ENCODE measurements at places on chromosomes 2 and 18.

GRCh38 chr2:212863185-212863588 lies 288.2 kb downstream of the IKZF2 start:
- no peak for DNase-seq

GRCh38 chr18:79955302-79956075 lies 4.0 kb upstream of the SLC66A2 start:
- DNase-seq: no peak

- no peak for DNase-seq
These were observed 1152.9 kb downstream of the RPIA start for GRCh38 chr2:89844221-89844943.

DNA sequence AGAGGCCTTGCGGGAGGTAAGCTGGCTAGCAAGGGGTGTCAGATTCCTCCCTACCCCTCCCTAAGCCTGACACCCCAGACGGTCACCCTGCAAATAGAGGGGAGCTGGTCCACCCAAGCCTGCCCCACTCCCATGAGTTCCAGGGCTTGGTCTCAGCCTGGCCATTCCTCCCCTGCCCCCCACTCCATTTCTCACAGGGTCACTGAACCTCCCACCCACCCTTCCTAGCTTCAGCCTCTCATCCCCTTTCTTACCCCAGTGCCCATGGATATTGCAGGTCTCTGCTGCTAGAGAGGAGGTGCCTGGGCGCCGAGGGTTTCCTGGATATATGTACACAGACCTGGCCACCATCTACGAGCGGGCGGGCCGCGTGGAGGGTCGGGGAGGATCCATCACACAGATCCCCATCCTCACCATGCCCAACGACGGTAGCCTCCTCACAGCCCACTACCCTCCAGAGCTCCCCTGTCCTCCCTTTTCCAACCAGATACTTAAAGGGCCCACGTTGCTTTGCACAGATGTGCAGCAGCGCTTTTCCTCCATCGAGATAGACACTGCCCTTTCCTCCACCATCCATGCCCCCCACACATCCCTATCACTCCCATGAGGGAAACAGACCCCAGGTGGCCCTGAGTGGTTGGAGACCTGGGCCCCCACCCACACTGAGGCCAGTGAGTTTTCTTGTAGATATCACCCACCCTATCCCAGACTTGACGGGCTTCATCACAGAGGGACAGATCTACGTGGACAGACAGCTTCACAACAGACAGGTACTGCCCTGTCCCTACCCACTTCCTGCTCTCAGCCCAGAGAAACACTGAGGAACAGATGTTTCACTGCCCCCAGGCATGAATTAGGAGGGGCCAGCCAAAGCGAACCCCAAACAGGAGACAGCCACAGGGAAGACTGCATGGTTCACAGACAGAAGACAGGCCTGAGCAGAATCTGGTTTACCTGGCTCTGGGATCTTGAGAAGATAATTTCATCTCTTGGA lies 15.2 kb upstream of the ANKRD53 start:
- no peak for DNase-seq

- no peak for DNase-seq
These were observed 236.4 kb downstream of the PLCL1 start for GRCh38 chr2:198040835-198041234.

DNA sequence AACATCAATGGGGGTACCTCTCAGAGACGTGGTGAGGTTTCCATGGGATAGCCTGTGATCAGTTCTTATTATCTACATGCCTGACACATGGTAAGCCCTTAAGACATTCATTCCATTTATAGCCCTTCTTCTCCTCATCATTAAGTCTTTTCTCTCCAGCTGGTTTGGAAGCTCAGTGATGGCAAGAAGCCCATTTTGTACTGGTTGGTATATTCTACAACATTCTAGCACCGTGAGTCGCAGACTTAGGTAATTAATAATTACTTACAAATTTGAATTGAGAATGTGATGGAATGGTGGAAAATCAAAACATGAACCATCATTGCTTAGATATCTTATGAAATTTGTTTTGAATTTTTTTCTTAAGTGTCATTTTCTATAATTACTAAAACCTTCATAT lies 472.6 kb downstream of the DLGAP1 start:
- DNase-seq: peak; percentile 29

- no peak for DNase-seq
These were observed 546.4 kb upstream of the SOX11 start for GRCh38 chr2:5145801-5146200.

DNA sequence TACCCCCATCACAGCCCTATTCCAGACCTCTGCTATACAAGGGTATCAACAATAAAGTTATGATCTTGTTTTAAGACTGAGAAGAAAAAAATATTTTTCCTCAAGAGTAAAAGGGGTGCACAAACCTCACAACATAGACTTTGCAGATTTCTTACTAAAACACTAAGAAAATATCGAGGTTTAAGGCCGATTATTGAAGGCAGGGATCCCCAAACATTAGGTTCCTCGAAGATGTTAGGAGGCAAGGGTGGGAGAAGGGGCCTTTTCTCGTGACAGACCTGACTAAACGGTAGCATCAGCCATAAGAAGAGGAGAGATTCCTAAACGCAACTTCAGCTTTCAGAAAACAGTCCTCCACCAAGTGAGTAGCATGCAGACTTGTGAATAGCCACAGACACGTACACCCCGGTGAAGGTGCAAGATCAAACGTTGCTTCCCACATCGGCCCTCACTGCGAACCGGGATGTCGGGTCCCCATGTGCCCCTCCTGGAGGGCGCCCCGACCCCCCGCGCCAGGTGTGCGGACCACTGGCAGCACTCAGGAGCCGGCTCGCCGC lies 678 bp downstream of the PIAS2 start:
- DNase-seq: no peak

DNA sequence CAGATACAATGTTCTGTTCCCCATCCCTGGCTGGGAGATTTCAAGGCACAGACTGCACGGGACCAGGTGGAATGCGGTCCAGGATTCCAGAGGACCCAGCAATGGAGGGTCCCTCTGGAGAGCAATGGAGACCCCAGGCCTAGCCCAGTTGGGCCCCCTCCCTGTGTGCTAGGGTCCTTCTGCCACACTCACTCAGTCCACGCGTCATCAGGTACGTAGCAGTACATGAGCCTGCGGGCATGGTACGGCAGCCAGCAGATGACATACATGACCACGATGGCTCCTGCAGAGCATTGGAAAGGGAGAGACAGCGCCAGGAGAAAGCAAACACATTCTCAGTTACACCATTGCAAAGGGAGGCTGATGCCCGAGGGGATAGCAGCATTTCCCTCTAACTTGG lies 10.1 kb downstream of the NTSR2 start:
- DNase-seq: no peak

GRCh38 chr2:197097578-197098366 lies 171.3 kb upstream of the PGAP1 start:
- peak; percentile 77 for DNase-seq

GRCh38 chr2:178392215-178392614 lies 58.8 kb downstream of the PRKRA start:
- no peak for DNase-seq

- DNase-seq: no peak
These were observed 9.4 kb downstream of the INSIG2 start for GRCh38 chr2:118097657-118098056.

DNA sequence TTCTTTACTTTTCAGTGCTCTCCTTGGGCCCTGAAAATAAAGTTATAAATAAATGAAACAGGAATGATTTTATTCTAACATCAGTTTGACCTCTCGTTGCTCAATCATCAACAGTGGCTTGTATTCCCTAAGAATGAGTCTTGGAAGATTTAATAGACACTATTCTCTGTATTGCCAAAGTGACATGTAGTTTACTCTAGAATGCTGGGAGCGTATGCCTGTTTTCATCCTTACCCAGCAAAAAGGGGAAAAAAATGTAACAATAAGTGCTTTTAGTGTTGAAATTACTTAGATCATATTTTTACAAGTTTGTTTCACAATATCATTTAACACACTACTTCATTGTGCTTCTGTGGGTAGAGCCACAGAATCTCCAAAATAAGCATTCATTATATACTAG lies 240.6 kb upstream of the CWC22 start:
- no peak for DNase-seq

- DNase-seq: no peak
These were observed 154.8 kb upstream of the PGAP1 start for GRCh38 chr2:197081294-197081693.

DNA sequence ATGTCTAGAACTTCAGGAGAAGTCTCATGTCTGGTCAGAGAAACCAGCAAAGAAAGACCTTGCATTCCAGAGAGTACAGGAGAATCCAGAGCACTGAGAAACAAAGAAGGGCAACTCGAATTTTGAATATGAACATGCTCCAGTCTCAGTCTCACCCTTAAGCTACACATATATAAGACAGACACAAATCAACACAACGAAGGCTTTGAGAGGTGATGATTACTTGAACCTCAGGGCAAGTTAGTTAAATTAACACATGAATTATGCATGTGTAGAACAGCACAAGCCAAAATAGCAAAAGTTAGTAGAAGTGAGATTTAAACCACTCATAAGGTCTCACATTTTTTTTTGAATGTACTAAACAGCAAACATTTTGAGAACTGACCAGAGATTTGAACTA lies 29.0 kb upstream of the DOK6 start:
- DNase-seq: no peak

DNA sequence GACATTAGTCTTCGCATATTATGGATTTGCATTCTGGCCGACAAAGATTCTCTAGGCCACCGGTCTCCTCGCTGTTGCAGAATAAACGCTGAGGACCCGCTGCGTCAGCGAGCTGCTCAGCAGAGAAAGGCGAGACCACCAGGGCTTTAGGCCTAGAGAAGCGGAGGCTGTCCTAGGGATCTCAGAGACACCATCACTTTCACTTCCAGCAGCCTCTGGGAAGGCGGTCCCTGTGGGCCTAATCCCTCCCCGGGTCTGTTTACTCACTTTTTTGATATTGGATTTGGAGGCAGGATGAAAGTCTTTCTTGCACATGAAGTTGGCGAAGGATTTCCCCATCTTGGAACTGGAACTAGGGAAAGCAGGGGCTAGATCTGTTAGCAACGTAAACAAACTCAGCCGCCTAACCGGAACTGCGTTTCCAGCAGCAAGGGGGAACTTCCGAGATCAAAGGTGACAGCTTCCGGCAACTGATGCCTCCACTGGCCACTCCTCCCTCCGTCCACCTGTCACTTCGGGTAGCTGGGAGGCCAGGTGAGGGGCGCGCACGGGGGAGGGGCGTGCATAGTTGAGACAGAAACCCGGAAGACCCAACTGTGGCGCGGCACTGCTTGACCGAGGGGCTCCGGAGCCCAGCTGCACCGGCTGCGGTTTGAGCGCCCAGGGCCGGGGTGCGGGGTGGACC lies at the start of gene SCRN3:
Gene SCRN3 (plus strand): TSS at position 447 of the 685 bp plus-strand sequence. CDS start 2,554 bp downstream, outside the sequence.
- DNase-seq: peak; percentile 43

DNA sequence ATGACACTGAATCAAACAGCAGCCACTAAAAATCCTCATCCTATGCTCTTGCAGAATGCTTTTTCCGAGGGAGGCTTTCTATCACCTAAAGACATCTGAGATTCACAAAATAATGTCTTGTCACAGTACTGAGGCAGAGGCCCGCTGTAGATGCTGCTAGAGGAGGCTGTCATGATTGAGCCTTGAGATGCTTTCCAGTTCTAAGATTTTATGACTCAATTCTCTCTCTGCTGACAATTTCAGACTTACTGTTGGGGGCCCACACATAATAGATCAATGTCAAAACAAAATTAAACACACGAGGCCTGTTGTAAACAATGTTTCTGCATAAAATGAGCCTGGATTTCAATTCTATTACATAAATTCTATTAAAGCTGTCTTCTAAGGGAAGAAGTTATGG lies 132.7 kb upstream of the ARL4C start:
- DNase-seq: peak; percentile 38

GRCh38 chr2:24617424-24617823 lies 126.4 kb downstream of the NCOA1 start:
- no peak for DNase-seq

DNA sequence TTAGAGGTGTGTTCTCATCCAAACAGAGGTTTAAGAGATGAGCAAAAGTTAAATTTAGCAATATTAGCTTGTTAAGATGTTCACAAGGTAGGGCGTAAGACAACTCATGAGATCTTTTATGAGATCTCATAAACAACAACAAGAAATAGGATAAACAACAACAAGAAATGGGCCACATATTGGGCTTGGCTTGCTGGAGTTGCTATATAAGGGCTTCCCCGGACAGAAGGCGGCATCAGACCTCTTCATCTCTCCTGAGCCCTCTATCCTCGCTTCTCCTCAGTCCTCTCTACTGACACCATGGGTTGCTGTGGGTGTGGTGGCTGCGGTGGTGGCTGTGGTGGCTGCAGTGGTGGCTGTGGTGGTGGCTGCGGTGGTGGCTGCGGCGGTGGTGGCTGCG lies at the start of gene SCYGR8:
Gene SCYGR8 (plus strand): TSS at position 301 of the 400 bp plus-strand sequence. CDS start 0 bp downstream, at position 301.
- DNase-seq: no peak

GRCh38 chr2:61707984-61708852 lies 145.6 kb downstream of the FAM161A start:
- DNase-seq: peak; percentile 23

GRCh38 chr2:105299290-105299689 lies 30.2 kb downstream of the TGFBRAP1 start:
- DNase-seq: no peak

- DNase-seq: no peak
These were observed 78.0 kb upstream of the TANC1 start for GRCh38 chr2:158890296-158890905.

DNA sequence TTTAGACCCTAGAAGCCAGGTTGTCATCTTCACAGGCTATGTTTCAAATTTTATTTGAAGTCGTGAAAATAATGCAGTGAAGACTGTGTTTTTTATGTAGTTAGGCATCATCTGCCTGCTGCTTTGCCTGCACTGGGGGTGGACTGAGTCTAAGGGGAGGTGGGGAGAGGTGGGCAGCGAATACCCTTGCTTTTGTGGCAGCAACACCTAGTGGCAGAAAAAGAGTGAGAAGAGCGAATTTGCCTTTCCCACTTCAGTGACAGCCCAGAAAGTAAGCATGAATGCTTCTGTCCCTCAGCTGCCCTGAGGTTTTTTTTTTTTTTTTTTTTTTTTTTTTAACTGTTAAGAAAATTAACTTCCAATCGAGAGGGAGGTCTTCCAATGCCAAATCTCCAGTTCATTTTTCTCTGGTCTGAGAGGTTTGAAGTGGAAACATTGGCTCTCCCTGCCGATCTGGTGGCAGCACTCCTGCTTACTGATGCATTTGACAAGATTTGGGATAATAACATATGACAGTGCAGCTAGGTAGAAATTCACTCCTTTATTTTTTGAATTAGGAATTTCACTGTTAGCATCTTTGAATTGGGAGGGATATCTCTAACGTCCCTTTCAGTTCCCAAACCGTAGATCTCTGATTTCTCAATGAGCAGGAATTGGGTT lies 60.3 kb upstream of the LYPD6B start:
- no peak for DNase-seq

DNA sequence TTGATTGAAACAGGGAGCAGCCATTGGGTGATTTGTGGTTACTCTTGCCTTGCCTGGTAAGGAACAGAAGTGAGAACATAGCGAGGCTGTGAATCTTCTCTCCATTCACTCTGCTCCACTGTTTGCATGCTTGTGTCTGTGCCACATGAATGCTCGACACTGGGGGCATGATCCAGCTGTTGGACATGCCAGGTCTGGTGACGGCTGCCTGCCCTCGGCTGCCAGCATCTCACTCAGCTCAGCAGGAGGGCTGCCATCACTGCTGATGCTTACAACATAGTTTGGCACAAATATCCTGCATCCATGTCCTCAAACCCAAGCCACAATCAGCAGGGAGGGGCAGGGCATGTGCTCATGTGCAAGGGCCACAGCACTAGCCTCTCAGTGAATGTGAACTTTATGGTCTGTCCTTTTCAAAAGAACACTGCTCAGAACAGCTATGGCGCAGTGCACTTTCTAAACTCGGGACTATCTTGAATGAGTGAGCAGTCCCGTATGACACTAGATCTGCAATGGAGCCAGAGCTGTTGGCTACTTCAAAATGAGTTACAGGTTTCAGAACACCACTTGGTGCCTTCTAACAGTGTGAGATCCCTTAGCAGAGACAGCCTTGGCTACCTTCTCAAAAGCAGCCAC lies 126.3 kb downstream of the NRP2 start:
- DNase-seq: no peak

Data from AG04450 (cell line).